ENCODE measurements at places on chromosomes 3 and 15.

DNA sequence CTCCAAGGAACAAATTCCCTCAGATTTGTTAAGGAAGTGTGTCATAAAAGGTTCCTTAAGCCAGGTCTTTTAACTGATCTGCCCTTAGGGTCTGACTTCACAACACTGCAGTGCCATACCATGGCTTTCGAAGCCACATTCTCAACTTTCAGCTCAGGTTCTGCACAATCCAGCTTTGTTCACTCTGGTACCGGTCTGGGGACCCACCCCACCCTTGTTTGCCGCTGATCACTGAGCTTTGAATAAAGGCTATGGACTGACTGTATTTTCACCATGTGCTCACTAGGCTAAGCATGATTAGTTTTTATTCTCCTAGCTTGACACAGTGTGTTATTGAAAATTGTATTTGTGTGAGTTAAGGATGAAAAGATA, 15.9 kb downstream of the SNX1 start:
- DNase-seq, result no peak

- DNase-seq, result no peak
Observed at GRCh38 chr15:62428259-62428658, 263.2 kb upstream of the C2CD4B start.

DNA sequence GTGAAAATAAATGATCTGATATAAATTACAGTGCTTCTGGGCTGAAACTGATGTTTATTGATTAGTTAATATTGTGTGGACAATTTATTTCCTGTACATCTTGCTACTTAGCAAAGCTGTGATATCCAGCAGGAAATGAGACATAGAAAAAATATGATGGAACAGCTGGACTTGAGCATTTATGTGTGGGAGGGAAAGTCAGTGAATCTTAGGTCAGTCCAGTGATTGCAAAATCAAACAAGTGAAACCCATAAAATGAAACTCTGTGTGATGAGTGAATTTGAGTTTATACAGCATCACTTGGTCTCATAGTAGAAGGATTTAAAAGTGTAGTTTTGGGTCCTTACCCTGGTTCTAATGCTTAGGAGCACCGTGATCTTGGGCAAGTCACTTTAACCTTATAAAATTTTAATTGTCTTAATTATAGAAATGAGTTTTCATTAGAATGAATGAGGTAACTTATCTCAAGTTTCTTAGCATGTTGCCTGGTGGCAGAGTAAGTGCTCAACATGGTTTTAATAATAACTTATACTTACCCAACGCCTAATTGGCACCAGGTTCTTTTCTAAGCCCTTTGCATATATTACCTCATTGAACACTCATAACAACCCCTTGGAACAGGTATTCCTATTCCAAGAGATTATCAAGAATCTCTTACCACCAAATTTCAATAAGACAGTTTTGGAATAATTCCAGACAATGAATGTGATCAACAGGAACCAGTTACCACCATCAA, 194.6 kb downstream of the ADAMTSL3 start:
- DNase-seq, result no peak

GRCh38 chr3:41715376-41715775, 246.5 kb downstream of the ULK4 start:
- DNase-seq, result no peak

GRCh38 chr15:64640146-64640871, 135.1 kb downstream of the RBPMS2 start:
- no peak for DNase-seq

DNA sequence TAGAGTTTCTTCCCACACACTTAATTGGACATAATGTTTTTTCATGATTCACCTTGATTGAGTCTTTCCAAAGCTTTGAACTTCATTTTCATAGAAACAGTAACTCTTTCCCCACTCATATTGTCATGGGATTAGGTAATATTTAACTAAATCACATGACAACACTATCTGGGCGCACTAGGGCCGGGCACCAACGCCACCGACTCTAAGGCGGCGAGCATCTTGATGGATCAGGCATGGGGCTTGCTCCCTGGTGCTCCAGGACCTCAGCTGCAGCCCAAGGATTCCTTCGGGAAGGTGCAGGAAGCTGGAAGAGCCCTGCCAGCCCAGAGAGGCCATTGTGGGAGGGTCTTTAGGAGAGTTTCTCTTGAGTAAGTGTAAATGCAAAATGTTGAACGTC, 193.1 kb upstream of the UBE3A start:
- DNase-seq, result no peak

DNA sequence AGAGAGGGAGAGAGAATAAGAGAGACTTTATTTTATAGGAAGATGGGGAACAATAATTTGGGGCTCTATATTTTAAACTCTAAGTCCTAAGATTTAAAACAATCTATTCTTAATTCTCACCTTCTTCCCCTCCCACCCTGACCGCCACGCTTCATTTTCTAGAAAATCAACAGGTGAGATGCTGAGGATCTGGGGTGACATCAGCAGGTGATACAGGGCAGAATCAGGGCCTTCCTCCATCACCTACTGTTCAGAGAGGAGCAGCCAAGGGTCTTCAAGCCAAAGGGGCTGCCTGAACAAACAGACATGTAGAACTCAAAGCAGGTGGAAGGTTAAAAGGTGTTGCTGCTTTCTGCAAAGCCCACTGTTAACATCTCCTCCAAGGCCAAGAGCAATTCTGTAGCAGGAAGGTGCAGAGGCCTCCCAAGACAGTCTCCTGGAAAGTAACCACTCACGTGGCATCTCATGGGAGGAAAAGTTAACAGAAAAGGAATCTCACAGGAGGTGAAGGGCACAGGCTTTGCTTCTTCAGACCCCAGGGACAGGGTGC, 183.6 kb upstream of the TLE3 start:
- DNase-seq, result no peak

- DNase-seq, result no peak
Observed at GRCh38 chr3:174776123-174776522, 83.0 kb upstream of the NAALADL2 start.

GRCh38 chr3:161126495-161126894, 21.3 kb upstream of the B3GALNT1 start:
- no peak for DNase-seq

GRCh38 chr3:32757618-32758374, 60.0 kb upstream of the TRIM71 start:
- DNase-seq, result no peak

DNA sequence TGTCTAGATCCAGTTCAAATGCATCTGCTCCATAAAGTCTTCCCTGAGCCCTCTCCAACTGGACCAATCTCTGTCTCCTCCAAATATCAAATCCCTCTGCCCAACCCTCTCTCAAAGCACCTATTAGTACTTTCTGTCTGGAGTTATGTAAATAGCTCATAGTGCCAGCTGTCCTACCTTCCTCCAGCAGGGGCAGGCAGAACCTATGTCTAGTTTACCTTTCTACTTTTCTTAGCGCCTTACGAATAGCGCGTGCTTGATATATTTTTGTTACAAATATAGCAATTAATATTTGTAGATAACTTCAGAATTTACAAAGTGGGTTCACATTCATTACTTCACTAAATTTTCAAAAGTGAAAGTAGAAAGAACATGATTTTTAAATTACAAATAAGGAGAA, 14.0 kb upstream of the CCDC80 start:
- no peak for DNase-seq

GRCh38 chr3:55488398-55489055, 1.4 kb upstream of the WNT5A start:
- DNase-seq, result no peak

DNA sequence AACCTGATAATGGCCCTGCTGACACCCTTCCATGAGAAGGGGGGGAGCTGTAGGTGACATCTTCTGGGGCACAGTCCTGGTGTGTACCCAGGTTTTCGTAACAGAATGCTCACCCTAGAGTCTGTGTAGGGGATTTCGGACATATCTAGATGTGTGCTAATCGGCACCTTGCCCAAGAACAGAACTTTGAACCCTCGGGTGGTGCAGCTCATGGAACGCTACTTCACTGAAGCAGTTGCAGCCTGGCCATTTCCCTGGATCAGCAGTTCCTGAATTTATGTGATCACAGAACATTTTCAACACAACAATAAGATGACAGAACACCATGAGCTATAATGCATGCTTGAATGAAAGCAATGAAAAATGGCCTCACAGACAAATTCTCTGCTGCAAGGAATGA, 57.5 kb upstream of the MUC13 start:
- DNase-seq, result no peak

GRCh38 chr15:28096670-28097431, 2.3 kb downstream of the OCA2 start:
- no peak for DNase-seq

GRCh38 chr3:114809668-114810413, 337.2 kb downstream of the ZBTB20 start:
- DNase-seq, result no peak

- no peak for DNase-seq
Observed at GRCh38 chr3:86073799-86074198, 917.1 kb downstream of the VGLL3 start.

DNA sequence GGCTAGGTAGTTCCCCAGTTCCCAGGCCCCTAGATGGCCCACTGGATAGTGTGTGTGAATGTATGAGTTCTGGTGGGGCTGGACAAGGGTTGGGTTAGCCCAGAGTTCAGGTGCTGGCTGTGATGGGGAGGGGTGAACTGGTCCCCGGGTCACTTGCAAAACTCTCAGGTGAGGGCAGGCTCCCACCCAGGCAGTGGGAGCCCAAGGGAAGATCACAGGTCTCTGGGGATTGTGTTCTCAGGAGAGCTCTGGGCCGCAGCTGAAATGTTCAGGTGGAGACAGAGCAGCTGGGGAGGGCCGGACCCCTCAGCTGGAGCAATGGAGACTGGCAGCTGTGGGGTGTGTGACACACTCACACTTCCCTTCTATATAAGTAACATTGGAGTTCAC, 12.8 kb upstream of the FAM98B start:
- no peak for DNase-seq

GRCh38 chr3:61697301-61697700, 135.9 kb downstream of the PTPRG start:
- DNase-seq, result no peak

DNA sequence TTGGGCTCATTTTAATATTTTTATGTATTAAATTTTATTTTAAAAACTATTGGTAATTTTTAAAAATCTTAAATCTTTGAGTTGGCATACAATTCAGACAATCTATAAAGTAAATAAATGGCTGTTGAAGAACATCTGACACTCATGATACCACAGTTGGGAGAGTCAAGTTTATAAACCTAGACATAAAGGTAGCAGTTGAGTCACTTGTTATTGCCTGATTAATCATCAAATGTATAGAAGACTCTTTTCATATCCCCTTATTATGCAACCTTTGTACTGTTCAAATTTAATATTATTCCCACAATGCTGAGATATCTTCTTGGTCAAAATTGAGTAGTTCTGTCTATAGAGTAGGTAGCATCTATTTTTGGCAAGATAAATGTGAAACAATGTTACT, 19.6 kb downstream of the PAQR9 start:
- DNase-seq, result no peak

GRCh38 chr3:54931182-54931581, 3.3 kb upstream of the LRTM1 start:
- no peak for DNase-seq

GRCh38 chr3:127542441-127542952, 48.0 kb downstream of the TPRA1 start:
- no peak for DNase-seq

DNA sequence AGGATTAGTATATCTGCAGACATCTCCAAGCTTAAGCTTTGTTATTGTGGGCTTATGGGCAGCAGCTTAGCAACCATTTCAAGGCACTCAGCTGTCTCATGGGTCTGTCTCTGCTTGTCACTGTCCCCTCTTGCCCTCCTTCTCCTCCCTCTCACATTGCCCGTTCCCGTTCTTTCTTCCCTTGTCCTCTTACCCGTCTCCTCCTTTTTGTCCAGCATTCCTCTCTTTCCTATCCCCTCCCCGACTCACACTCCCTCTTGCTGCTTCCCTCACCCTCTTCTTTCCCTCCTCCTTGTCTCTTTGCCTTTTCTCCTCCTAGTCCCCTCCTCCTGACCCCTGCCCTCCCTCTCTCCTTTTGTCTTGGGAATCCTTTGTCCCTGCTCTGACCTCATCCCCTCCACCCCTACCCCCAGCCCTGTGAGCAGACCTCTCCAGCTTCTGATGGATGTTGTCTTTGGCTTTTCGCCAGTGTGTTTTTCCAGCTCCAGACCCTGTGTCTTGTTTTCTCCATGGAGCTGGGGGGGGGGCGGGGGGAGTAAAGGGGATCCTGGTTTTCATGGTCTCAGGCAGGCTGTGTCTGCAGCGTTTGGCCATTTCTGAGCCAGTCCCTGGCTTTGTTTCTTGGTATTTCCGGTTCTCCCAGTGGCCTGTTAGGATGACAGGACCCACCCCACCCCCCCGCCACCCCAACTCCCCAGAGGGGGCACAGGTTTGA, 47.9 kb upstream of the TRAK1 start:
- no peak for DNase-seq

DNA sequence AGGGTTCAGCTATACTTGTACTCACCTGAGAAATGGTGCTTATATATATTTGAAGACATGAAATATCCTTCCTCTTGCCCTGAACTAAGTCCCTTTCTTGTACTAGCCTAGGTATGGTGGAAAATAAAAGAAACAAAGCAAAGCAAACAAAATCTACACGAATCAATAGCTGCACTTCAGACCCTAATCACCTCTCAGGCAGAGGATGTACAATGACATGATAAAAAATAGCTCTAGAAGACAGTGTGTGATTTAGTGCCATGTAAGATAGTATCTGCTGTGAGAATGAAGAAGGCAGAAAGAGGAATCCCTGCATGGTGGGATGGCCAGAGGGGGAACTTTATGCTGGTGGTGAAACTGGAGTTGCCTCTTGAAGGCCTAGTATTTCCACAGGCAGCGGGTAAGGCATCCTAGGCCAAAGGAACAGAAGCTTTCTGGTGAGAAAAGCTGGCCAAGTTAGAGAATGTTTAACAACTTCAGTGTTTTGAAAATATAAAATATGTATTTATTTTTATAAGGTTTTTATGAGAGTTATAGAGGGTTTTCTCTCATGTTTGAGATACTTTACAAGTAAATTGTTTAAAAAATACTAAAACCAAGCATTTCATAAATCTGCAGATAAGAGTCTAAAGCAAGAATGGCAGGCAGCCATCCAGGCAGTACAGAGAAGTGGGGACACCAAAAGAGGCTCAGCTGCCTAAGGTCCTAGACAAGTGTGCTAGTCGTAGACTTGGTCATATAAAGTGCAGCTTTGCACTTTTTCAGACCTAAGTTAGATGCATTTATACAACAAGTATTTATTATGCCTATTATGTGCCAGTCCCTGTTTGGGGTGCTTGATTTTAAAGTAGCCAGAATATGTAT, 14.9 kb downstream of the LEKR1 start:
- no peak for DNase-seq

DNA sequence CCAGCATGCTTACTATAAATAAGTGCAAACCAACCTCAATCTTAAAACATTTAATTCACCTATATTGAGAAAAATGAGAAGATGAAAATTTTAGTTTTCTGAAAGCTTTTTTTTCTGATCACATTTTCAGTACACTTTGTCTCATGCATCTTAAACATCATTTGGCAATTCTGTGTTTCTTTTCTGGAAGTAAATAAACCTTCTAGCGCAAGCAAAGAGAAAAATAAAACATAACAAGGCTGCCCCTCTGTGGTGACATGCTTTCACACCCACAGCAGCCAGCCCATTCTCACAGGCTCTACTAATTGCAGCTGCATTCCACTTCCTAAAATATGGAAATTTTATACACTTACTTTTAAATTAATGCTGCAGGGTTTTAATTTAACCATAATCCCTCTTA, 90.1 kb downstream of the NEK10 start:
- no peak for DNase-seq

- DNase-seq, result no peak
Observed at GRCh38 chr3:3998140-3998922, 199.1 kb downstream of the LRRN1 start.
